Right atrium auricular region (tissue), 2 donors: ENCODE measurements at places on chromosomes 3 and 15. TPM values are rescaled to one million over a fixed set of nuclear protein-coding genes. Genes with fewer than 3 reads are reported as not detected.

GRCh38 chr15:61037031-61037430 is 192.1 kb downstream of the RORA start:
- DNase-seq: no peak

DNA sequence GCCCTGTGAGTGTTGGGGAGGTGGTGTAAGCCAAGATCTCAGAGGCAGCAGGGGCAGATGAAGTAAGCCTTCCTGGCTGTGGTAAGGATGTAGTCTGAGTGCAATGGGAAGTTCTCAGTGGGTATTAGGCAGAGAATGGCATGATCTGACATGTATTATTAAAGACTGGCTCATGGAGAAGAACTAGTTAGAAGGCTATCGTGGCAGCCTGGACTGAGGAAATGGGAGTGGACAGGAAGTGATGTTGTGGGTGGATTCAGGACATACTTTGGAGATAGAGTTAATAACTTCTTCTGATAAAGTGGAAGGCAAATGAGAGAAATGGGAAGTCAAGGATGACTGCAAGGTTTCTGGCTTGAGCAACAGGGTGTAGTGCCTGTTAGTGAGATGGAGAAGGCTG is 250.9 kb upstream of the CFAP20DC start:
- DNase-seq: no peak

DNA sequence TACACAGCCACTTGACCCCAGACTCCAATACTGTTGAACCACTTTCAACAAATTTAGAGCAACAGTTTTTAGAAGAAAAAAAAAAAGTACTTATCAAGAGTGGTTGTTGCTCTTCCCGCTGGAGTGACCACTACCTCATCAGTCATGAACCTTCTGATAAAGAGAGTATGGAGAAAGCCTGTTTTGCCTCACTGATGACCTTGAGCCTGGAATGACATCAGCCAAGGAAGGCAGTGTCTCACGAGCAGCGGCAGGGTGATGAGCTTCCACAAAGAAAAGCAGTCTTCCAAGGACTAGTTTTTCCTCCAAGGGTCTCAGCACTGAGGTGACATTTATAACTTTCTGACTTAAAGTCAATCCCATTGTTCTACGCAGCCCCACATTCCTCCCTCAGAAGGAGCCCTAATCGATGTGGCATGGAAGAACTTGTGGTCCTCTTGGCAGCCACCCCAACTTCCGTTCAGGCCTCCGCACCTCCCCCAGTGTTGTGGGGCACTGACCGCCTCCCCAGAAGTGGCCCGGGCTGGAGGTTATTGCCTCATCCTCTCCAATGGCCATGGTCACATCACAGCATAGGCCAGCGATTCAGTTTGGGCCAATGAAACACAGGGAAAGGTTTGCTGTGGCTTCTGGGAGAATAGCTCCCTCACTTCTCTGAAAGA is 1.8 kb upstream of the CYP11A1 start:
- no peak for DNase-seq

DNA sequence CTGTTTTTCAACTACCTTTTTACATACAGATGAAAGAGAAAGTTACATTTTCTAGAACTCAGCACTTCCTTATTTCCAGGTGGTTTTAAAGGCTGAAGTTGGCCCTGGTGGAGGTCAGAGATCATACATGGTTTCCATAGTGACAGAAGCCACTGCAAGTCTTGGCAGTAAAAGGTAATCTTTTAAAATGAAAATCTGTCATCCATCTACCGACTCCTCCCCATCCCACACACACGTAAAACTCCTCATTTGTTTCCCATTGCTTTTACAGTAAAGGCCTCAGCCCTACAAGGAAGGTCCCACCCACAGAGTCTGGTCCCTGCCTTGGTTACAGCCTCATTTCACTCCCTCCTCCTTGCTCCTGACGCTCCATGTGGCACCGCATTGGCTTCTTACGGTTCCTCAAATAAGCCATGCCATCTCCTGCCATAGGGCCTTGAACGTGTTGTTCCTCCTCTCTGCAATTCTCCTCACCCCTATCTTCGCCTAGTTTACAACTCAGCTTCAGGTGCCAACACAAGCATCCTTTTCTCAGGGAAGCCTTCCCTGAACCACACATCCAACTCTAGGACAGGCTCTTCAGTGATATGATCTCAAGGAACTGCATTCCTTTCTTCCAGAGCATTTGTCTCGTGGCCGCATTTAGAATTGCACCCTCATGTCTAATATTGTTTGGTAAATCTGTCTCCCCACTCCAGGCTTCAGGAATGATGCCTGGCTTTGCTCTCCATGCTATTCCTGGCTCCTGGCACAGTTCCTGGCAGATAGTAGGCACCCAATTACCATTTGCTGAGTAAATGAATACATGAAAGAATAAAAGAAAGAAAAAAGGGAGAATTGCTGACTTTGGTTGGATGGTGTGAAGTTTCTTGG is 2.6 kb downstream of the CYP19A1 start:
- no peak for DNase-seq

DNA sequence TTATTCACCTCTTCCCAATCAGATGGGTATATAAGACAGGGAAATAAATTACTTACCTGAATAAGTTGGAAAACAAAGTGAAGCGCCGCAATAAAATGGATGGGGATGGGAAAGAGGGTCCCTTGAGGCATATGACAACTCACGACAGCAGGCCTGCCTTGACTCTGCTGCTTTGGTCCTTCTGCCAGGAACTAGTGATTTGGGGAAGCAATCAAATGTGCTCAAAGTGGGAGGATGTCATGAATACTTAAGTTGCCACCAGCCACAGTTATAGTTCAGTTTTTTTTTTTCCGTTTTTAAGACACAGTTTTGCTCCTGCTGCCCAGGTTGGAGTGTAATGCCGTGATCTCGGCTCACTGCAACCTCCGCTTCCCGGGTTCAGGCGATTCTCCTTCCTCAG is 4.6 kb downstream of the PARL start:
- DNase-seq: no peak

- DNase-seq: no peak
These were observed 195.0 kb downstream of the ZNF621 start for GRCh38 chr3:40719660-40720287.

The APBA2 gene
- 0.48 TPM for total RNA-seq

The CASR gene
- not detected for total RNA-seq

The CFAP91 gene
- 1.5 TPM for total RNA-seq

The TPRG1 gene
- 2.1 TPM for total RNA-seq

The CXCR6 gene
- not detected for total RNA-seq

The GJD2 gene
- 42.3 TPM for total RNA-seq

The DGKG gene
- 27.4 TPM for total RNA-seq

The SYNPR gene
- 8.3 TPM for total RNA-seq
